ENCODE measurements at places on chromosomes 11 and 22.

DNA sequence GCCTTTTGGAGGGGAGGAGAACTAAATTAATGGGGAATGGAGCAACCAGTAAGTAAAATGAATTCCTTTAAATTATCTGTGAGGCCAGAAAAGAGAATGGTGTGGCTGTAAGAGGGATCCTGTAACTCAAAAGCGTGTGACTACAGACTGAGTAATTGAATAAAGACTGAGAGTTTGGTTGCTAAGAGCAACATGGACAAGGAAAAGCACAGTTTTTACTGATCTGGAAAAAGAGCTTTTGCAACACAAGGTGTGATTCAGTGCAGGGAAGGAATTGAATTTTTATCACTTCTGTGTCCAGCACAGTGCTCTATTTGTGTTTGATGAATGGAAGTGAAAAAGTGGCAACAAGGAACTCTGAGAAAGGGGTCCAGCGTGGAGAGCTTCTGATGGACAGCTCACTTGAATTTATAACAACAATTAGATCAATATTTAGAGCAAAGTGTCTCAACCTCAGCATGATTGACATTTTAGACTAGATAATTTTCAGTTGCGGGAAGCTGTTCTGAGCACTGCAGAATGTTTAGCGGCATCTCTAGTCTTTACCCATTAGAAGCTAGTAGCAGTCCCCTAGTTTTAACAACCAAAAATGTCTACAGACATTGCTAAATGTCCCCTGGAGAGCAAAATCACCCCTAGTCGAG lies 202.8 kb upstream of the BDNF start:
- no peak for DNase-seq

DNA sequence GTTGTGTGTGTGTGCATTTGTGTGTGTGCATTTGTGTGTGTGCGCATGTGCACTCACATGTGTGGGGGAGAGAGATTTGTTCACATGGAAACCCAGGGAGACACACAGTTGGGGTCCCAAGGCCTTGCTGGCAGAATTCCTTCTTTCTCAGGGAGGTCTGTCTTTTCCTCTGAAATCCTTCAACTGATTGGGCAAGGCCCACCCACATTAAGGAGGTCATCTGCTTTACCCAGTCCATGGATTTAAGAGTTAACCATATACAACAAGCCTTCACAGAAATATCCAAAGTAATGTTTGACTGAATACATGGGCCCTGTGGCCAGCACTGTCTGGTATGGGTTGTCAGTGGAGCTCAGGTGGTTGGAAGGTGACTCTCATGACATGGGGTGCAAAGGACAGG lies 641.4 kb downstream of the BRD1 start:
- DNase-seq = no peak

- no peak for DNase-seq
Measured at GRCh38 chr22:46625113-46625842, 5.1 kb downstream of the GRAMD4 start.

DNA sequence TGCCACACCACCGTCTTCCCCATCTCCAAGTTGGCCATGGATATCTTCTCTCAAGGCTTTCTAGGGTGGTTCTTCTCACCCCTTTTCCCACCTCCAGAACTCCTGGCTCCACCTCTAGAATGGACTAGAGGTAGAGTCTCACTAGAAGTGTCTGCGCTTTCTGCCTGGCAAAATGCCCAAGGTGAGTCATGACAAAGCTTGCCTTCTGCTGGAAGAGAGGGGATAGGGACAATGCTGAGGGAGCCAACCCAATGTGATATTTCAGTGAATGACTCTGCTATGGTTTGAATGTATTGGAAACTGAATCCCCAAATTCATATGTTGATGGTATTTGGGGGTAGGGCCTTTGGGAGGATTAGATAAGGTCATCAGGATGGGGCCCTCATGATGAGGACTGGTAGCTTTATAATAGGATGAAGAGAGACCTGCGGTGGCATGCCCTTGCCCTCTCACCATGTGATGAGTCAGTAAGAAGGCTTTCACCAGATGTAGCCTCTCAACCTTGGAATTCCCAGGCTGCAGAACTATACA lies 4.1 kb upstream of the CD82 start:
- no peak for DNase-seq

DNA sequence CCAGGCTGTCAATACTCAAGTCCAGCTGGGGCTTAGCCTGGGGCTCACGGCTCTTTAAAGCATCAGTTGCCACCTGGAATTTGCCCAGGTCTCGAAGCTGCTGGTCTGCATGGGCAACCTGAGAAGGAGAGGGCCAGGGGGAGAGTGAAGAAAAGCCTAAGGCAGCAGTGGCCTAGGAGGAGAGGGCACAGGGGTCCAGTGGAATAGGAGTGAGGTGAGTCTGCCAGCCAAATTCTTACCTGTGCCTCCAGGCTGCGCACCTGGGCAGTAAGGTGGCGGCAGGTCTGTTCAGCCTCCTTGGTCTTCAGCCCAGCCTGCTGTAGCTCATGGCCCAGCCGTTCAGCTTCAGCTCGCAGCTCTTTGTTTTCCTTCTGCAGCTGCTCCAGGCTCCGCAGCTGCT lies 10.0 kb downstream of the IL18BP start:
- no peak for DNase-seq

DNA sequence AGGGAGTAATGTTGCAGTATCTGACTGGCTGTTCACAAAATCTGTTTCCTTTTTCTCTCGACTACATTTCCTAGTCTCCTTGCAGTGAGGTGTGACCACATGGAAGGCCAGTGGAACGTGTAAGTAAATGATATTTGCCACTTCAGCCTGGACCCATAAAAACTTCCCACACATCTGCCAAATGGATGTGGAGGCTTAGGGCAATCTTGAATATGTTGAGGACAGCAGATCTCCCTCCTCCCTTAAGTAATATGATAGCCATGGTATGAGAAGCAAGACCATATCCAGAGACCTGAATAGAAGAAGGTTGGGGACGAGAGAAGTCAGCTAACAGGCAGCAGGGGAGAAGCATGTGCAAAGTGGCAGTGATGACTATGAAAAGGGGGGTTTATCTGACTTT lies 33.0 kb upstream of the C11orf87 start:
- DNase-seq = no peak

GRCh38 chr11:29002816-29003215 lies 894.6 kb downstream of the METTL15 start:
- no peak for DNase-seq

- no peak for DNase-seq
Measured at GRCh38 chr11:118276422-118276821, 12.3 kb upstream of the MPZL2 start.

- DNase-seq = no peak
Measured at GRCh38 chr11:69301081-69301454, 7.1 kb downstream of the MYEOV start.

- DNase-seq = no peak
Measured at GRCh38 chr22:38257181-38257580, 15.6 kb downstream of the TMEM184B start.

GRCh38 chr22:49247194-49247924 lies 580.3 kb downstream of the BRD1 start:
- DNase-seq = no peak

- DNase-seq = peak; percentile 83
Measured at GRCh38 chr11:64331569-64332371, 8.2 kb upstream of the CCDC88B start.

- DNase-seq = no peak
Measured at GRCh38 chr11:126864934-126865333, 135.6 kb downstream of the KIRREL3 start.

DNA sequence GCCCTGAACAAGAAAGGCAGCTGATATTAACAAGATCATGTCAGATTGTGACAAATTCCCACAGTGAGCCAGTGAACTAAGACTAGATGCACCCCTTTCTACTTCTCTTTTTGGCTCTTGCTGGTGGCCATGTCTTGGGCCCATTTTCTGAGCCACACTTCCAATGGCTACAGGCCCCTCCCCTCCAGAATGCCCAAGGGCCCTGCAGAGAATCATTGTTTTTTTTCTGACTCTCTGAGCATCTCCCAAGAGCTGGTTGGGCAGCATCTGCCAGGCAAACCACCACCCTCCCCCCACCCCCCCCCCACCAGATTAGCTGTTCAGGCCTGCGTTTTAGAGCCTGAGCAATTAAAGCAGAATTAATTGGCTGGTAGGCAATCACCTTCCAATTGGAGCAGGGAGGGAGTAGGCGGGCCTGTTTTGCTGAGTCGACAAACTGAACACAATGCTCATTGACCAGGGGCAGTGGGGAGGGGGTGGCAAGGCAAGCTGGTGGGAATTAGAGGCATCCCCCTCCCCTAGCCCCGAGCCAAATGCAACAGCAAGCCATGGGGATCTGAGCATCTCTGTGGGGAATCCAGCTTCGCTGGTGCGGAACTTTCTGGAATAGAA lies 541.4 kb downstream of the MN1 start:
- DNase-seq = no peak

GRCh38 chr11:69859275-69859934 lies 40.2 kb upstream of the FGF3 start:
- DNase-seq = no peak

- no peak for DNase-seq
Measured at GRCh38 chr11:85096939-85097338, 530.2 kb downstream of the DLG2 start.

GRCh38 chr22:44918166-44918924 lies 91.5 kb downstream of the PHF21B start:
- no peak for DNase-seq

DNA sequence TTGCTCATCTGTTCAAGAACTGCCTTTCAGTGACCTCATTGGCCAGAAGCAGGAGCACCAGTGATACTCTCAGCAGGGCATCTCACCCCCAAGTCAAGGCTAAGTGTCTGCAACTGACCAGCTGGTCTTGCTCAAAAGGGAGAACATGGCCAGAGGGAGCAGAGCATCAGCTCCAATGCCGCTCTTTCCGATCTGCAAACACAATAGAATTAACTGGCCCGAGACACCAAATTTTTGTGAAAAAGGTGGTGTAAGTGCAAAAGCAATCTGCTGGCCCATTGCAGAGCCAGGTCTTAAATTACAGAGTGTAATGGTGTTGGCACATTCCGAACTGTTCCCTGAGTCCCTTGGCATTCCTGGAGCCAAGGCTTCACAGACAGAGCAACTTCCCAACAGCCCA lies 97.0 kb downstream of the PKNOX2 start:
- DNase-seq = no peak

DNA sequence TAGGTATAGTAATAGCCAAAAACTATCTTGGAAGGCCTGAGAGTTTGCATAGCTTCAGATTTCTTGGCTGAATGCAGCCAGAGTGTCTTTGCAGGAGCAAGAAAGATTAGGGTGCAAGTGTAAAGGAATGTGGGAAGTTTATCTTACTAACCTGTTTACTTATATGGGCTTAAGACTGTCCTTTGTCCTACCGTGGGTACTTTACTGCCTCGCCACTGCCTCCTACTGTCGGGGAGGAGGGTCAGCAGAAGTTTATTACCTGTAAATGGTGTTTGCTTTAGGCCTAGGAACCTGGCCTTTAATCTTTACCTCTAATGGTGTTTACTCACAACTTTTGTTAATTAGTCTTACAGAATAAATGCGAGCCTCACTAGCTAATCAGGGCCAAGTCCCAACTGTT lies 633.8 kb downstream of the DLG2 start:
- peak; percentile 1 for DNase-seq

GRCh38 chr11:43567396-43567975 lies 113.1 kb upstream of the HSD17B12 start:
- peak; percentile 41 for DNase-seq

GRCh38 chr11:114571712-114572111 lies 12.0 kb upstream of the NXPE1 start:
- no peak for DNase-seq

- no peak for DNase-seq
Measured at GRCh38 chr11:43404836-43405479, 46.2 kb downstream of the TTC17 start.

DNA sequence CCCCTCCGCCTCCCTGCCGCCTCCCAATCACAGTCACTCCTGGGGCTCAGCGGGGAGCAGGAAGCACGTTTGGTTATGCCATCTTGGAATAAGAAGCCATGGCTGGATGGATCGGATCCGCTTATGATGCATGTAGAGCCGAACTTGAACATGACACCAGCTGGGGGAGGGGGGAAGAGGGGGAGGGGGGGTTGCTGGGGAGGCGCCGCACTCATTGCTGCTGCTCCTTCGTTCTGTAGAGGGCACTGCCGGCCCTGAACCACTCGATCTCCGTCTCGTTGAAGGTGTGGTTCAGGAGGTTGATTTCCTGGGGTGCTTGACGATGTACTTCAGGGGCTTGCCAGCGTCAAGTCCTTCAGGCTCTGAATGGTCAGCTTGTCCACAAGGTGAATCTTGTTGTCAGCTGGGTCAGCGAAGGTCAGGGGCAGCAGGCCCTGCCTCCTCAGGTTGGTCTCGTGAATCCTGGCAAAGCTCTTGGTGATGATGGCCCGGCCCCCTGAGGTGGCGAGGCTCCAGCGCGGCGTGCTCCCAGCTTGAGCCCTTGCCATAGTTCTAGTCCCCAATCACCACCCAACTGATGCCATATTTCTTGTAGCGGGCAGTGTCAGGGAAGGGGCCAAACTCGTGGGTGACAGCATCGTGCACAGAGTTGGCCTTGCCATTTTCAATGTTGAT lies 476.9 kb upstream of the ISX start:
- no peak for DNase-seq

- DNase-seq = no peak
Measured at GRCh38 chr11:47773882-47774281, 6.7 kb upstream of the FNBP4 start.

DNA sequence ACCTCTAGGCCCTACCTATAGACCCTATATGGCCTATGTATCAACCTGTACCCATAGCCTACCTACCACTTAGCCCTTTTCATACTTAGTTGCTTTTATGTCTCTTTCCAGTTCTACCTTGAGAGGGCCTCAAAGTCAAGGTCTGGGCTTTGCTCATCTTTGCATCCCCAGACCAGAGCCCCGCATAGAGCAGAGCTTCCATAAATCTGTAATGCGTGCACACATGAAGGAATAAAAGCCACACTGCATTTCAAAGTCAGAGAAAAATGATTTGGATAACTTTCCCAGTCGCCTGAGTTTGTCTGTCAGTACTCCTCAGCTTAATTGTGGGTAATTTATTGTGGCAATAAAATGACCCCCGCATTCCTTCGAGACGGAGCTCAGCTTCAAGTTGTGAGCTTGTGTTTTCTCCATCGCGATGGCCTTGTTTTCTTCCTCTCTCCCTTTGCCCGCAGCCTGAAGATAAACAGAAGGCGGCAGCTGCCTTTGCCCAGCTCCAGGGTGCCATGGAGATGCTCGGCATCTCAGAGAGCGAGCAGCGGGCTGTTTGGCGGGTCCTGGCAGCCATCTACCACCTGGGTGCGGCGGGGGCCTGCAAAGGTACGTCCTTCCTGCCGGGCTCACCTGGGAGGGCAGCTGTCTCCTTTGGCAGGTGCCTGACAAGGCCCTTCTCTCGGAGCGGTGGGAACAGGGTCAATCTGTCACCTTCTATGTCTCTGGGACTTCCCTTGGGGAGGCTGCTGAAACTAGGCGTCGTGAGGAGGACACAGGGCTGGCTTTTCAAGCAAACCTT lies 55.7 kb downstream of the MYO18B start:
- DNase-seq = no peak

DNA sequence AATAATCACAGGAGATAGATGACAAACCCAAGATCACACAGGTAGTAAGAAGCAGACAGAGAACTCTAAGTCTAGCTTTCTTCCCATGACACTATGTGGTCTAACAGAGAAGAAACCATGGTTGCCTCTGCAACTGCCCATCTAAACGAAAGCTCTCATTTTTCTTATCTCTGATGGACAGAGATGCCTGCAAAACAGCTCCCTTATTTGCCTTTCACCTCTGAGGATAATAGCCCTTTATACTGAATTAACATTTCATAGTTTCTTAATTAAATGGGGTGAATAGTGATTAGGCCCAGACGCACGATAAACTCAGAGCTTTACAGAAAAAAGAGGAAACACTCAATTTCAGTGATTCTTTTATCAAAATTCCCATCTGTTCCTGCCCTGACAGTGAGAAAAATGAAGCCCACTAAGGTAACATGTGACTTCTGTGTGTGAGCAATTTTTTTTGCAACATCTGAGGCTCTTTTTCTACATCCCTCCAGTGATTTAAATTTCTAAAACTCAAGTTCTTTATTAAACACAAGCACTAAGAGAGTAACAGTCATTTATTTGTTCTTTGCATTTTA lies 24.6 kb downstream of the OR2AG2 start:
- no peak for DNase-seq

All from HCT116 (cell line).